CD4-positive, alpha-beta T cell treated with Interleukin-6 at 100 ng/mL for 8 hours (primary cell): ENCODE measurements at places on chromosomes 6 and 20.

DNA sequence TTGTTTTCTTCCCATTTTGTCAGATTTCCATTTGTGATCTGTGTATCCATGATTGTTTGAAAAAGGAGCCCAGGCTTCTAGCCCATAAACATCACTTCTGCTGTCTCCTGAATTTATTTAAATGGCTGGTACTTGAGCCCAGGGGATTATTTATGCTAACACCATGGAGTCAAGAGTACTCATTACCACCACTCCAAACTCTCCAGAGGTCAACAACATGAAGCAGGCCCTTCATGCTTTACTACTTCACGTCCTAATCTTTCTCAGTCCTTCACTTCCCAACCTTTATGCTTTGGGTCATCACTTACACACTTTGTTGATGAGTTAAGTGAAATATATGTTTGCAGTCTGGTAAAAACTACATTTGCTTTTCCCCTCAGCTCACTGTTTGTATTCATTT, 247.8 kb downstream of the BMP2 start:
- DNase-seq, result no peak

GRCh38 chr6:97703661-97704060, 420.6 kb upstream of the MMS22L start:
- DNase-seq, result no peak

DNA sequence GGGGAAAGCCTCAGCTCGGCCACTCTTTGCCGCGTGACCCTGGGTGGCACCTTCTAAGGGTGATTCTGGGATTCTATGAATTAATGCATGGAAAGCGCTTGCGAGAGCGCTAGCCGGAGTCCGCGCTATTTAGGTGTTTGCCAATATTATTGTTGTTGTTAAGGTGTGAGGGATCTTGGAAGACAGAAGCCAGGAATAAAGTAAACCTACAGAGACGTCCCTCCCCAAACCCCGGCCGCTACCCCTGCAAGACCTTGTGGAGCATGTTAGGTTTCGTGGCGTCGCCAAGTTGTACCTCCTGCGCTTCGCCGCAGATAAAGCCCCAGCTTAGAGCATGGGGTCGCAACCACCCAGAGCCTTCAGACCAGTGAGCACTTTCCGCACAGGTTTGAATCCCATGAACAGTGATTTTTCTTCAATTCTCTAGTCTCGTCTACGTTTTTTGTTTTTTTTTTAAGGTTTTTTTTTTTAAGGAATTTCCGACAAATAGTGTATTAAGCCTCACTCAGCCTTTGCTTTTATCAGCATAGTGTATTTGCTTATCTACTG, 16.9 kb upstream of the ZSCAN9 start:
- no peak for DNase-seq

- no peak for DNase-seq
These were observed 80.5 kb upstream of the CNR1 start for GRCh38 chr6:88246654-88247053.

DNA sequence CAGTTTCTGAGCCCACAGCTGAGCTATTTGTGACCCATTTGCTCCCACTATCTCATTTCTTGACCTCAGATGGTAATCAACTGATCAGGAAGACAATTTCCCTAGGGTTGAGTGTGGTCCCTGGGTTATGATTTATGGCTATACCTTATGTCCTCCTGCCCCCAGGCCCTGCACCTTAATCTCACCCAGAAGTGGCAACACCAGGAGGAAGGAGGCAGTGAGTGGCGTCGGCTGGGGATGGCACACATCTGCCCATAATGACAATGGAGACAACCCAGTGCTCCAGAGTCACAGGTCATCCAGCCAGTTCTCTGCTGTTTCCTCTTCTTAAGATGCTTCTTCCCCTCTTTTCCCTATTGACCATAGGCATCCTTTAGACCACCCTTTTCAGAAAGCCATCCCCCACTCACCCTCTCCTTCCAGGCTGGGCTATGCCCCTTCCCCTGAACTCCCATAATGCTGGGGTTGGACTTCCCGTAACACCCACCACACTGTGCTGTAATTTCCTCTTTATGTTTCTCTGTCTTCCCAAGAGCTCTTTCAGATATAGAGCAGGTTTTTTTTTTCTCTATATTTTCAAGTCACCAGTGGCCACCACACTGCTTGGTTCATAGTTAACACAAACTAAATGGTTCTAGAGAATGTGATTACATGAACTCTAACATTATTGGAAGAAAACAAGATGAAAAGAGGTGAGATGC, 8.0 kb downstream of the TRIM10 start:
- DNase-seq, result no peak

- DNase-seq, result no peak
These were observed 8.8 kb downstream of the RANBP9 start for GRCh38 chr6:13702809-13703302.

DNA sequence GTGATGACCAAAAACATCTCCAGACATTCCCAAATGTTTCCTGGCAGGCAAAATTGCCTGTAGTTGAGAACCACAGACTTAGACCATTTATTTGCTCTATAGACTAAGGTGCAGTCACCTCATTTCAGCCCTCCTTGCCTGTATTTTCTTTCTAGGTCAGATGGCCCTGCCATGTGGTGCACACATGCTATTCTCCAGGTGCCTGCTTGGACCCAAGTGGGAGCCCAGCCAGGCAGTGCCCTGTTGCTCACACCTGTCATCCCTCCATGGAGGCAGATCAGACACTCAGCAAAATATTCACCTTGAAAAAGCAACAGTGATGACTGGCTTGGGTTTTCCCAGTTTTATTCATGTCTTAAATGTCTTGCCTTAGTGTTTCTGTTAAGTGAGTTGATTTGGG, 311.4 kb downstream of the TFAP2C start:
- DNase-seq, result no peak

- no peak for DNase-seq
These were observed 29.6 kb upstream of the EDN1 start for GRCh38 chr6:12260458-12261093.

- DNase-seq, result no peak
These were observed 71.0 kb upstream of the FAM83B start for GRCh38 chr6:54775576-54775975.

GRCh38 chr6:105015482-105015881, 58.6 kb downstream of the LIN28B start:
- DNase-seq, result no peak

- no peak for DNase-seq
These were observed at the start of gene BPIFB3 for GRCh38 chr20:33053291-33054106. Gene BPIFB3, plus strand, starts transcription at chr20:33053903. Its CDS starts 1,533 bp downstream, at chr20:33055436.

- no peak for DNase-seq
These were observed 570.0 kb downstream of the TBC1D32 start for GRCh38 chr6:120764312-120764711.

DNA sequence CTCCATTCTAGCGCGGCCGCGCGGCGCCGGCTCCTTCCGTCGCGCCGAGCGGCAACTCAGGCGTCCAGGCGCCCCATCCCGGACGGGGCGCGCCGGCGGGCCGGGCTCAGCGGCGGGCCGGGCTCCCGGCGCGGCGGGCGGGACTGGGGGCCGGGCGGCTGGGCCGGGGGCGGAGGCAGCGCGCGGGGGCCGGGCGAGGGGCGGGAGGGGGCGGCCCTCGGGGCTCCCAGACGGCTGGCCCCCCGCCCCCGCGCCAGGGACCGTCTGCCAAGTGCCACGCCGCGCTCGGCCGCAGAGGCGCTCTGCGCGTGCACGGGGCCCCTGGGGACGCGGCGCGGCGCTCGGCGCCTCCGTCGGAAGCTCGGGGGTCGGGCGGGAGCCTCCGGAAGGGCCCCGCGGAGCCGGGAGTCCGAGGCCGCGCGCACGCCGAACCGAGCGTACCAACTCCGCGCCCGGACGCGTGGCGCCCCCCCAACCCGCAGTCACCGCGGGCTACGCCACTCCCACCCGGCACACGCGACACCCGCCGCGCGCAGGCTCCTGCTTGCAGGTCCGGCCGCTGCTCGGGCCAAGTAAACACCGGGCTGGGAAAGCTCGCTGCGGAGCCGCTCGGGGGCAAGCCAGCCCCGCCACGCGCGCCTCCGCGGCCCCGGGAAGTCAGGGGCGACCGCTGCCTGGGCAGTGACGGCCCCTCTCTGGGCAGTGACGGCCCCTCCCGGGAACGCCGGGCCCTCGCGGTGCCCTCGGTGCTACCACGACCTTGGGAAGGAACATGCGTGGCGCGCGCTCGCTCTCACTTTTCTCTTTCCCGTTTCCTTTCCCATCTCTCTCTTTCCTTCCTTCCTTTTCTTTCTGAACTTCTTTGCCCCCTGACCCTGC, at the start of gene PREX1:
Gene PREX1, minus strand, starts transcription at position 145 of the 879 bp plus-strand sequence. Its CDS starts 139 bp downstream, at position 6.
- peak; percentile 78 for DNase-seq

DNA sequence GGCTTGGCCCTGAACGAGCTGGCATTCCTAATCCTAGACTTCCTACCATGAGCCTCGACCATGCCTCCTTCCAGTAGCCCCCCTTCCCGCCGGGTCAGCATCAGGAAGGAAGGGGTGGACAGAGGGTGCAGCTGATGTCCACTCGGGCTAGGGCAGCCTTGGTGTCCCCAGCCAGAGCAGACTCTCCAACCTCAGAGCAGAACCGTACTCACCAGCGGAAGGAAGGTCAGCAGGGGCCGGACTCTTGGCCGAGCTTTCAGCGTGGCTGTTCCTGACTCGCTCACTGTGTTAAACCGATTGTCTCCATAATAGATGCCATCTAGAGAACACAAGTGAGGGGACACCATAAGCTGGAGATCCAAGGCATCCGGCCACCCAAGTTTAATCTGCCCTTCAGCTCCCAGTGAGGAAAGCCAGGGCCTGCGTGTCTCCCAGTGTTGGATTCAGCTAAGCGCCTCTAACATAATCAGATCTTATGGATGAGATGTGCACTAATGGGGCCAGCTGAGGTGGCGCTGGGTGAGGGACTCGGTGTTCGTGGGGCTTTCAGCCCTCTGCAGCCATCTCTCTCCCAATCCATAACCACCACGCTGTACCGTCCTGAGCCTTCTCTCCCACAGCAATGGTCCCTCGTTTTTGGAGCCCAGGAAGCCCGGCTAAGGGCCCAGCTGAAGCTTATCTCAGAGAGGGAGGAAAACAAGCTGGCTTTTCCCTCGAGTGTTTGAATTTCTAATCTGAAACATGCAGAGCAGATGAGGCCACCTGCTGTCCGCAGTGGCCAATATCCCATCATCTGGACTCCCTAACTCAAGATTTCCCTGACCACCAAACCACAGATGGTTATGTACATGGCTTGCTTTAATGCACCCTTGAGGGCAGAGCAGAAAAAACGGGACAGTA, 13.7 kb downstream of the C6orf132 start:
- no peak for DNase-seq

DNA sequence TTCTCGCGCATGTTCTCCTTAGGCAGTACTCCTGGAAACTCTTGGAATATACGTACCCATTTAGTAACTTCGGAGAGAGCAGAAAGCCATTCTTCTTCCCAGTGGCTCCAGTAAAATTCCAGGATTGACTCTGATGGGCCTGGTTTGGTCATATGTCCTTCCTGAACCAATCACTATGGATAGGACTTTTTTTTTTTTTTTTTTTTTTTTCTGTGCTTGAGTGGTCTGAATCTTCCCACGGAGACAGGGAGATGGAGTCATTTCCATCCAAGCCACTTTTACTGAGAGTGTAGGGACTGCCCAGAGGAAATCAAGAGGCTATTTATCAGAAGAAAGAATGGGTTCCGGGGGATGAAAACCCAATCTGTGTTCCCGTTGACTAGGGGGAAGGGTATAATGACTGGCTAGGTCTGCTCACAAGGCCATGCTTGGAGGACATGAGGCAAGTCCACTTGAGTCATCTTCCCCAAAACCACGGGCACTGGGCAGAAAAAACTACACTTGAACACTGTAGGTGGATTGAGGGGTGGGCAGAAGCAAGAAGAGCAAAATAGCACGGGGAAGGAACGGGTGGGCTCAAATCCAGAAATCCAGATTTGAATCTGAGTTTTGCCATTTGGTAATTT, 35.4 kb upstream of the MRPS18A start:
- DNase-seq, result no peak

- DNase-seq, result peak; percentile 48
These were observed 2.2 kb downstream of the HSPA1B start for GRCh38 chr6:31829633-31830283.

DNA sequence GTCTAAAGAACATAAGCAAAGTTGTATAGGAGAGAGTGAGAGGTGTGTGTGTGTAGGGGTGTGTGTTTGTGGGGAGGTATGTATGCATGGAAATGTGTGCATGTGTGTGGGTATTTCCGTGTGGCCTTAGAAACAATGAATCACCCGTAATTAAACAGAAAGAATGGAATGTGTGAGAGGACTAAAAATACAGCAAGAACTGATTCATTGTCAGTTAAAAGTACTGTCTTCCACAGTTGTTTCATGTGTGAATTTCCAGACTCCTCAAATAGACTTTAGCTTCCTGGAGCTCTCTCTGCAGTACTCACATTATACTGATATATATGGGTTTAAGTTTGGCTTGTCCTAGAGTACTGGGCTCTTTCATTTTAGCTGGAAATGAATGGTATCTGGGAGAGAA, 145.7 kb downstream of the RIMS1 start:
- DNase-seq, result no peak

DNA sequence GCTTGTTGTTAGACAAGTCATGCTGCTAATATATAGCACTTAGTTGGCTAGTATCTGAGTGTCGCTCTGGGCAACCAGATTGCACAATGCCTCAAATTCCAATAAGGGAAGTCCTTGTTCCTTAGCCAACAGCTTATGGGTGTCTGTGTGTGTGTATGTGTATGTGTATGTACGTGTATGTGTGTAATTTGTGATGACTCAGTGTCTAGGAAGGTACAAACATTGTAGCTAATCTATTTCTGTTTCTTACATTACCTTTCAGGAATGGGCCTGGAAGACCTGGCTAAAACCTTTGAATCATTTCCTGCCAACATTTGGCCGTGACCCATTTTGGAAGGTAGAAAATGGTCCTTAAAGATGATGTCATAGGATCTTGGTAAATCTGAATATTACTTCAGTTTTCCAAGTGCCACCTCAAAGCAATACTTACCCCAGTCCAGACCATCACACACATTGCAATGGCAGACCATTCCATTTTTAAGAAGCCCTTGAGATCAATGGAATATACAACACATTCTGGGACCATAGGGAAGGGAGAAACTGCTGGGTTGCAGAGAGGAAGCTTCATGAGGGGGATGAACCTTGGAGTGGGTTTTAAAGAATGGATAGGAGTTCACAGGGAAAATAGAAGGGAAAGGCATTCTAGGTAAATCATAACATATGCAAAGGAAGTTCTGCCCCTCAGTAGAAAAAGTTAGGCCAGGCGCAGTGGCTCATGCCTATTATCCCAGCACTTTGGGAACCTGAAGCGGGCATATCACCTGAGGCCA, 25.1 kb downstream of the NEDD9 start:
- no peak for DNase-seq

DNA sequence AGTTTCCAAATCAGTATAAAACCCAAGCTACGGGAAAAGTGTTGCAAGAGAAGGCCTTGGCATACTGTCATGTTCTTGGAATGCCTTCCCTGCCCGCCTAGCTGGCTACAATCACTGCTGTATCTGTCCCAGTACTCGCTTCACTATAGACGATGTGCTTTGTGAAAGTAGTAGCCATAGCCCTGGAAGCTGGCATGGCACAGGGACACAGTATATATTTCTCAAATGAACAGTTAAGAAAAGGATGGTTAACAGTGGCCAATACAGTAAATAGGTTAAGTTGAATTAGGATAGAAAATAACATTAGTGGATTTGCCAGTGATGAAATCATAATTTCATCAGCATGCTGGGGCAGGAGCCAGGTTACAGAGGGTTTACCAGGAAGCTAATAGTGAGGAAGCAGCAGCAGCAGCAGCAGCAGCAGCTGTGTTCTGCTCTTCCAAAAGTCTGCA, 499.3 kb downstream of the CDKAL1 start:
- DNase-seq, result no peak
